Cortex of kidney (tissue), 1 donor: ENCODE measurements at places on chromosomes 1 and 21.

GRCh38 chr1:26787381-26787705, 407 bp upstream of the PIGV start:
- no peak for DNase-seq

DNA sequence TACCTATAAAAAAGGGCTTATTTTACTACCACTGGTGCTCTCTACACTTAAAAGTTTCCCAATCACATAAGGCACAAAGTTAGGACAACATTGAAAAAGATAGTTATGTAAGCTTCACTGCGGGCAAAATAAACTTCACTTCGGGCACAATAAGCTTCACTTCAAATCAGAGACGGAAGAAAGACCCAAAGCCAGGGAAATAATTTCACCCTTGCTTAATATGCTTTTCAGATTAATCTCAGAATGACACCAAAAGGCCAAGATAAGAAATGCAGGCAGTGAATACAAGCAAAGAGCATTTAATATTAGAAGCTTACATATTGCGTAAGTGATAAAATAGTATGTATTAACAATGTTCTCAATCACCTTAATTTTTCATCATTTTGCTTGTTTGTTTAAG, 444.2 kb downstream of the SETD4 start:
- DNase-seq = no peak

DNA sequence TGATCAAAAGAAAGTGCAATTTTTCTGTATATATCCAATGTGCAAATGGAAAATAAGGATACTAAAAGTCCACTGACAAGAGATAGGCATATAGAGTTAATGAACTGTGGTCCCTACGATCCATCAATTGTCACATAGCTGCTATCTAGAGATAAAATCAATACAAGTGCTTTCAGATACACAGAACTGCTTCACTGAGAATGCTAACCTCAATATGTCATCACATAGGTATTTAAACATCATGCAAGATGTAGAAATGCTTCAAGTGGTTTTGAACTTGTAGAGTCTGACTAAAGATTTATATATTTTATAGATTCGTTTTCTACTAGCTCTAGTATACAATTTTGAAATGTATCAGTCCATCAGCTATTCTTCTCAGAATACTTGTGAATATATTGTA, 1604.7 kb downstream of the PLA2G4A start:
- no peak for DNase-seq

DNA sequence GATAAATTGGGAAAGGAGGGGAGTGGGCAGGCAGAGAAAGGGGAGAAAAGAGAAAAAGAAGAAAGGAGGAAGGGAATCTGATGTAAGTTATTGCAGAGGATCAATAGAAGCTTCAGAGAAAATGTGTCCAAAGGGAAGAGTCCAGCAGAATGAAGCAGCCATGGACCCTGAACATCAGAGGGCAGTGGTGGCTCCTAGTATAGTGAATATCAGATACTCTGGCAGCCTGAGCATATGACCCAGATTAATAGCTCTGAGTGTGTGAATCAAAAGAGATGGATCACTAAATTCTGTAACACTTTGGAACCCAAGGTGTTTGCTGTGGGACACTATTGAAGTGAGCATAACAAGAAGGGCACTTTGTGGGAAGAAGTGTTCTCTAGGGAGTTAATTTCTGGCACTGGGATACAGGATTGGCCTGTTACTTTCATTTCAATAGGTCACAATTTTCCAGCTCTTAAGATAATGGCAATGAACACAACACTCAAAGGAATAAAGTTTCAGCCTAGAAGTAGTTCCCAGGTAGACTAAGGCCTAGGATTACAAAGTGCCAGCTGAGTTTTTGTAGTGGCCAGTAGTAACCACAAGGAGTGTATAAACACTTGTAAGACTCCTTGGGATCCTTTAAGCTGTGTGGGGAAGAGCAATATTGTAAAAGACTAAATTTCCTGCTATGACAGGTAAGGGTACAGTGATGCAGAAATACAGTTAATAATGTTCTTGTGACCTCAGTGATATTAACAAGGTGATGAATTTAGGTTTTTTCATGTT, 164.5 kb upstream of the BEND5 start:
- no peak for DNase-seq

DNA sequence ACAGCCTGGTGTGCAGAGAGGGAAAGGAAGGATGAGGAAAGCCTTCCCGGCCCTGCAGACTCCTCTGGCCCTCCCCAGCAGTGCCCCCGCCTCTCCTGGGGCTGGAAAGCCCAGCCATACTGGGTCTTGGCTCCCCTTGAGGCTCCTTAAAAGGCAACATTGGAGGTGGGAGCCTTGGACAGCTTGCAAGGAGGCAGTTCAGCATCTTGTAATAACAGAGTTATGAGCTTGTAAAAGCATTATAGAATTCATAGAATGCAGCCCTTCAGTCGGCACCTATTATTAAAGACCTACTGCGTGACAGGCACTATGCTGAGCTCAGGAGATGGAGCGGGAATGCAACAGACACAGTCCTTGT, 4.2 kb downstream of the TINAGL1 start:
- DNase-seq = no peak
